CD14-positive monocyte (primary cell): ENCODE measurements at places on chromosomes 5 and 9. TPM values are rescaled to one million over a fixed set of nuclear protein-coding genes. Genes with fewer than 3 reads are reported as not detected.

The WWC1 gene
- not detected for polyA plus RNA-seq

The ZNF782 gene
- 0.71 and 1.3 TPM in 2 replicates for polyA plus RNA-seq

The EMB gene
- 131 TPM for polyA plus RNA-seq

The SPATA31C1 gene
- not detected in 2 replicates for polyA plus RNA-seq

The IFNB1 gene
- not detected for polyA plus RNA-seq

The TSSK1B gene
- not detected in 2 replicates for polyA plus RNA-seq

The ANKRD20A1 gene
- not detected for polyA plus RNA-seq

The TMC1 gene
- polyA plus RNA-seq, result 0.55 TPM

DNA sequence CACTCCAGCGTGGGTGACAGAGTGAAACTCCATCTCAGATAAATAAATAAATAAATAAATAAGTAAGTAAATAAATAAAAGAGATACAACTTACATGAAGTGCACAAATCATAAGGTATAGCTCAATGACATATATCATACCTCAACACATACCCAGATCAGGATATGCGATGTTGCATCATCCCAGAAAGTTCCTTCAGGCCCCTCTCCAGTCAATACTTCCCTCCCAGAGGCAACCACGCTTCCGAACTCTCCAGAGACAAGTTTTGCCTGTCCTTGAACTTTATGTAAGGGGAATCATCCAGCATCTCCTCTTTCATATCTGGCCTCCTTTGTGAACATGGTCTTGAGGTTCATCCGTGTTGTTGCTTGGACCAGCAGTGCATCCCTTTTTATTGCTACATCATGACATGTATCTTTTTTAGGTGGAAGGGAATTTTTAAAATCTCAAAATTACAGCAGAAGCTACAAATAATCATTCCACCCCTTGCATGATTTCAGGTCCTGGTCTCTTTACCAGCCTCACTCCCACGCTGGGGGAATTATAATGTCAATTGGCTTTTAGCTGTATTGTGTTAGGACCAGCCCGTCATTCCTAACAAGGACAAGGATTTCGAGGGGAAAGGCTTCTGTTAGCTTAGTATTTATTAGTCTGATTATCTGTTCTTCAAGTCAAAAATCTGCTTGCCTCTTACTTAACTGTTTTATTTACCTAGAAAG is 32.9 kb upstream of the AOPEP start:
- no peak overlapping the region for H3K27ac ChIP-seq
- no peaks in the 10 kb centered on the region for H3K4me1 ChIP-seq
- no peak overlapping the region for H3K4me3 ChIP-seq
- no peaks in the 10 kb centered on the region for H3K27me3 ChIP-seq
- no peak for DNase-seq

DNA sequence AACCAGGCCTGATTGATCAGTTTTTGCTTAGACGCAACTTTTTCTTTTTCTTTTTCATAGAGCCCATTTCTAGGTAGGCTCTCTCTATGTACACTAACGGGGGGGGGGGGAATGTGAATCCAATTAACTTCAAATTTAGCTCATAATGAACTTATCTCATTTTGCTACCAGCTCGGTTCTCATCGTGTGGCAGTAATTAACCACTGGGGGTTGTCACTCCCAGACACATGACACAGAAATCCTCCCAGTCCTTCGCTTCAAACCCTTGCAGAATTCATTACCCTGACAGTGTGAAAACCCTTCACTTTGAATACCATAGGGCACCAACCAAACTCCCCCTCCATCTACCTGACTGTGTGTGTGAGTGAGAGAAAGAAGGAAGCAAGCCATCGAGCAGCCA is 144.2 kb downstream of the PAX5 start:
- H3K4me1 ChIP-seq, result no peaks in the 10 kb centered on the region
- H3K4me3 ChIP-seq, result no peak overlapping the region
- no peaks in the 10 kb centered on the region for H3K36me3 ChIP-seq
- no peak overlapping the region for H3K27ac ChIP-seq
- no peak for DNase-seq

DNA sequence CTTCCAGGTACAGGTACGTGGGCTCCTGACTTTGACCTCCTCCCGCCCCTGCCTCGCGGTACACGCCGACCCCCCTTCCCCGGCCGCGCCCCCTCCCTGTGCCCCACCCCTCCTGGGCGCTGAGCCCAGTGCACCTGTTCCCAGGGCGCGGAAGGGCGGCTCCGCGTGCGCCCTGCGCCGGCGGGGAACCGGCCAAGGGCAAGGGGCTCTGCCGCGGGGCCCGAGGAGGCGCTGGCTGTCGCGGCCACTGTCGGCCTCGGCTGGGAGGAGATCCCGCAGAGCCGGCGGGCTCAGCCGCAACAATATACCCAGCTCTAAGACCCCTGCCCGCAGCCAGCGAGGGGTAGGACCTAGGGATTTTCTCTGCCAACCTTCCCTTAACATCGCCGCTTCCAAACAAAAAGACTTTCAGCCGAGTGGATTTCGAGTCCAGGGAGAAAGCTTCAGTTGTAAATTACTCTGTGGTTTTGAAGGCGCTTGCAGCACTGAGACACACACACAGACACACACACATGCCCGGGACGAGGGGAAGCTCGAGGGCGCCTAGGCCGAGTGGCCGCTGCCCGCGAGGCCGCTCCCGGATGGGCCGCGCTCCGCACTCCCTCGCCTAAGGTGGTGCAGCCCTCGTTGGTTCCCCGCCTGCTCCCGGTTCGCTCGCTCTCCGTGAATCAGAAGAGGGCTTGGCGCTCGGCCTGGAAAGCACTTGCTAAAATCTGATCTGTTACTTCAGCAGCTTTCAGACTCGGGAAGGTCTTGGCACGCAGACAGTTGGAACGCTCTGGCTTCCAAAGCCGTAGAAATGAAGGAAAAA is 1.2 kb downstream of the FGF18 start:
- peaks cover 36% of the 10 kb centered on the region for H3K27me3 ChIP-seq
- no peak overlapping the region for H3K27ac ChIP-seq
- no peaks in the 10 kb centered on the region for H3K36me3 ChIP-seq
- H3K4me3 ChIP-seq, result no peak overlapping the region

DNA sequence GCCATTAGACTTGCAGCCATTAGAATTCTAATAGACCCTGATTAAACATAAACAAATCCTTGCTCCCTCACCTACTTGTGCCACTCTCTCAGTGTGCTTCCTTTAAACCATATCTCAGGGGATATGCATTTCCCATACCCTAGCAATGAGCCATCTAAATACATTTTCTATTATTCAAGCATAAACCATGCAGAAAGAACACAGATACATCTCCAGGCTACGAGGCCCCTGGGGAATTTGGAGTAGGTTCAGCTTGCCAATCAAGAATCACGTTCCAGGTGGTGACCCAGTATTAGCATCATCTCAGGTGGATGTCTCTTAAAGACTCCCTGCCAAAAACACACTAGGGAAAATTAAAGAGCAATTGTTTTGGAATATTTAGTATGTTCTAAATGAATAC is 93.0 kb upstream of the CCL21 start:
- H3K4me1 ChIP-seq, result no peaks in the 10 kb centered on the region
- DNase-seq, result no peak
- H3K27ac ChIP-seq, result no peak overlapping the region
- peaks cover 10% of the 10 kb centered on the region for H3K27me3 ChIP-seq
- H3K36me3 ChIP-seq, result no peaks in the 10 kb centered on the region
- H3K4me3 ChIP-seq, result no peak overlapping the region

DNA sequence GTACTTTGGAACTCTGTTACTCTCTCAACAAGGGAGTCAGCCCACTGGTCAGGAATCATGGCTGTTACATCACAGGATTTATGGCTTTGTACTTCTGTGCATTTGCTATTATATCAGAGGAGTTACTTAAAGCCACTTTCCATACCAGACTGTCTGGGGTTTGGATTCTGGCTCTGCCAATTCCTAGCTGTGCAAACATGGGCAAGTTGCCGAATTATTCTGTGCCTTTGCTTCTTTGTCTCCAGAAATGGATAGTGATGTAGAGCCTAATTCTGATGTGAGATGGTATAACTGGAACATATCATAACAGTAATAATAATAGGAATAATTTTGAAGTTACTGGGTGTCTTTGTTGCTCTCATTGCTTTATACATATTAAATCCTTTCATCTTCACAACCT is 1047.3 kb upstream of the SEMA6A start:
- H3K27me3 ChIP-seq, result no peaks in the 10 kb centered on the region
- no peaks in the 10 kb centered on the region for H3K4me1 ChIP-seq
- no peaks in the 10 kb centered on the region for H3K36me3 ChIP-seq
- no peak for DNase-seq
- no peak overlapping the region for H3K27ac ChIP-seq

DNA sequence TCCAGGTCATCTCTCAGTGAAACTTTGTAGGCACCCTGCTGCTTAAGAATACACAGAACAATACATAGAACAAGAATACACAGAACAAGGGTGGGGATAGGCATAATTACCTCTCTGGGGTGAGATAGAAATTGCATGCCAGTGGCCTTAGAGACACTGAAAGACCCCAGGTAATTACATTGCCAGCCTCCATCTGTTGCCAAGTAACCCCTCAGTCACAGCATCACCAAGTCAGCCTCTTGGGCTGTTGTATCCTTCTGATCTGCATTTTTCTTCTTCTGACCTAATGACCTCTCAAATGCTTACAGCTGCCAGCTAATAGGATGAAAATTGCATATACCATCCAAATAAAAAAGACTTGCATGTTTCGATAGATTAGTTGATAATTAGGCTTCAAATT is 167.7 kb downstream of the GRIA1 start:
- no peaks in the 10 kb centered on the region for H3K4me1 ChIP-seq
- no peak for DNase-seq
- H3K27ac ChIP-seq, result no peak overlapping the region
- no peaks in the 10 kb centered on the region for H3K36me3 ChIP-seq

DNA sequence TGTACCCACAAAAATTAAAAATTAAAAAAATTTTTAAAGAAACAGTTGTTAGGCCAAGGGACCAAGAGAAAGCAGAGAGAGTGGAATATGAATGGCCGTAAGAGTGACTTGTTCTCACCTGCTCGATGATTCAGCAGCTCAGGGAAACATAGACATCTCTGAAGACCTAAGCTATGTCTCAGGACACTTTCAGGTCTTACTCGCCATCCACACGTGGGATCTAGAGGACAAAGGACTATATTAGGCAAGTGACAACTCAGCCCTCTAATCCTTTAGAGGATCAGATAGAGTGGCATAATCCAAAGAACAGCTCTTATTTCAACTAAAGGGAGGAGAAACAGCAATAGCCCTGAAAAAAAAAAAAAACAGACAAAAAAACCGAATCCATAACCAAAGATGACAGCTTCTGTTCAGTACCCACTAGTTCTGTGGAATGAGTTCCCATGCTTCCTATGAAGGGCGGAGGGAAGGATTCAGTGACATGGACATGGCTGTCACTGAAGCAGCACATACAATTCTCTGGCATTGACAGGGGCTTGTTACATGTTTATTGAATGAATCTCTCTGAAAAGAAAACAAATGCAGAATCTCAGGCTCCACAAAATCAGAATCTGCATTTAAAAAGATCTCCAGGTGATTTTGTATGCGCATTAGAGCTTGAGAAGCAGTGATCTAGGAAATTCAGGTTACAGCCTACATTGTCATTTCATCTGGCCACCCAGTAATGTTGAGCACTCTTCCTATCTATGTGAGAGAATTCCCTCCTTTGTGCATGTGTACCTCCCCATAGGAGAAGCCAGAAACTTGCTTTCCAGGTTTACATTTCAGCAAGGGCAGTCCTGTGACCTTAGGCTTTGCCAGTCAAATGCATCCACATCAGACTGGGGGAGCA is 96.0 kb downstream of the KIAA1958 start:
- H3K36me3 ChIP-seq, result no peaks in the 10 kb centered on the region
- H3K27ac ChIP-seq, result no peak overlapping the region
- no peak overlapping the region for H3K4me3 ChIP-seq
- H3K27me3 ChIP-seq, result no peaks in the 10 kb centered on the region
- DNase-seq, result no peak

- H3K4me1 ChIP-seq, result no peaks in the 10 kb centered on the region
- DNase-seq, result no peak
- no peaks in the 10 kb centered on the region for H3K36me3 ChIP-seq
- no peak overlapping the region for H3K27ac ChIP-seq
Observed at GRCh38 chr5:129977810-129978209, 73.5 kb downstream of the CHSY3 start.

DNA sequence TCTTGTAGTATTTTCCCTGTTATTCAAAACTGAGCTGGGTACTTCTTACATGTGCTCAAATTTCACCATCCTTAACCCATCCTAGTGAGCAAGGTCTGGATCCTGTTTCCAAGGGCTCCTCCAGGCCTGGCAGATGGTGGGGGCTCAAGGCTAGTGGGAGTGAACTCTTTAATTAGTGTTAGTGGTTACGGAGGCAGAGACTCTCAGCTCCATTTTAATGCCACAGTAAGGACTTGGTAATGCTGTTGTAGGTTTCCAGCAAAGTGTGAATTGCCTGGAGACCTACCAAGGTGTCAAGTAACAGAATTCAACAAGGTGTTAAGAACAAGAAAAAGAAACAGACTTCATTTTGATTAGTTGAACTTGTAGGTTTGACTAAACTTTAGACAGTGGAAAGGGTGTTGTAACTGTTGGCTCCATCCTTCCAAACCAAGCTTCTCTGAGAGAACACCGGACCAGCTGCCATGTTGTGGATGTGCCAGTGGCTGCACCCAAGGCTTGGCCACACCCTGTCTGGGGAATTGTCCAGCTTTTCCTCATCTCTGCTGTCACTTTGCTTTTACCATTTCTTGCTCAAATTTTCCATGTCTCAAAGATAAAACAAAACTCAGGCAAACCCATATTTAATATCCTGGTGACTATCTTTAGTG is 98.7 kb downstream of the ADCY2 start:
- no peaks in the 10 kb centered on the region for H3K36me3 ChIP-seq
- no peak for DNase-seq
- H3K27me3 ChIP-seq, result no peaks in the 10 kb centered on the region
- H3K27ac ChIP-seq, result no peak overlapping the region
- H3K4me1 ChIP-seq, result no peaks in the 10 kb centered on the region

GRCh38 chr9:93058355-93059010 is at the start of gene SUSD3:
SUSD3 (plus strand) TSS chr9:93058701; CDS start chr9:93058743, 42 bp downstream.
- H3K36me3 ChIP-seq, result no peaks in the 10 kb centered on the region
- peak within 1 kb of the TSS; percentile 68 for H3K27ac ChIP-seq
- peak within 1 kb of the TSS; percentile 48 for H3K4me3 ChIP-seq
- H3K4me1 ChIP-seq, result peaks cover 44% of the 10 kb centered on the region
- DNase-seq, result peak; percentile 30

DNA sequence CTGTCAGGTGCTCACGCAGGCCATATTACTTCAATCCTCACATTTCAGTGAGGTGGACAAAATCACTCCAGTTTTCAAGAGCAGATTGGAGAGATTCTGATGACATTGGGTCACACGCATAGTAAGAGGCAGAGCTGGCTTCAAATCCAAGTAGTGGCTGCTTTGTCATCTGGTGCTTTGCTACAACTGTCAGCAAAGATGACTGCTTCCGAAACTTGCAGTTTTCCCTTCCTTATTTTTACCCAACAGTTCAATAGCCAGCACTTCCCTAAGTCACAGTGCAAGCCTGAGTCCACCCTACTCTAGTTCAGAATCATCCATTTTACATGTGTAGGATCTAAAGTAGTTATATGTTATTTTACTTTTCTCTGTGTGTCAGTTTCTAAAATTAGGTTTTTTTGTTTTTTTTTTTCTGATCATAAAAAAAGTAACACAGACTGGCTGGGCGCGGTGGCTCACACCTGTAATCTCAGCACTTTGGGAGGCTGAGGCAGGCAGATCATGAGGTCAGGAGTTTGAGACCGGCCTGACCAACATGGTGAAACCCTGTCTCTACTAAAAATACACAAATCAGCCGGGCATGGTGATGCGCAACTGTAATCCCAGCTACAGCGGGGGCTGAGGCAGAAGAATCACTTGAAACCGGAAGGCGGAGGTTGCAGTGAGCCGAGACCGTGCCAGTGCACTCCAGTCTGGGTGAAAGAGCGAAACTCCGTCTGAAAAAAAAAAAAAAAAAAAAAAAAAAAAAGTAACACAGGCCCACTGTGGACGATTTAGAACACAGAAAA is 49.6 kb downstream of the ANKDD1B start:
- H3K27ac ChIP-seq, result peak overlapping the region; percentile 81
- no peaks in the 10 kb centered on the region for H3K27me3 ChIP-seq
- peak overlapping the region; percentile 60 for H3K4me3 ChIP-seq
- peak; percentile 74 for DNase-seq
- no peaks in the 10 kb centered on the region for H3K36me3 ChIP-seq
- peaks cover 23% of the 10 kb centered on the region for H3K4me1 ChIP-seq
